ENCODE measurements at places on chromosomes 5 and 9.

DNA sequence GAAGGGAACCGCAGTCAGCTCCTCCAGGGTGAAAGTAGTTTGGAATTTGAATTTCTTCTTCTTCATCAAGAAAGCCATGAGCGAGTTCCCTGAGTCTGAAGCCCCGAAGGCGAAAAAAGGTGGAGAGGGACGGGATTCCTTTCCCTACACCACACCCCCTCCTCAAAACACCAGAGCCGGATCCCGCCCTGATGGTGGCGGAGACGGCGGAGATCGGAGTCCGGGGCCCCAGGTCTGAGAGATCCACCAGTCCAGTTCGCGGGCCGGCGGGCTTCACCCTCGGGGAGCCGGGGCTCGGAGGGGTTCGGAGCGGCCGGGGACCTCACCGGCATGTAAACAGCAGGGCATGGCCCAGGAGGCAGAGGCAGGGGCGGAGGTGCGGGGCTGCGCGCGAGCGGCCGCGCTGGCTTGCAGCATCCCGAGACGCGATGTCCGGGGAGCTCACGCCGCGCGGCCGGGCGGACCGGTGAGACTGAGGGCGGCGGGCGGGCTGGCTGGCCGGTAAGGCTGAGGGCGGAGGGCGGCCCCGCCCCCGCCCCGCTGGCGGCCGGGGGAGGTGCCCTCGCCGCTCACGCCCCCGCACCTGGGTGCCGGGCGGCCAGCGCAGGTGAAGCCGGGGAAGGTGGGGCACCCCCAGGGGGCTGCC lies 606 bp downstream of the EEIG1 start:
- no peak for DNase-seq

DNA sequence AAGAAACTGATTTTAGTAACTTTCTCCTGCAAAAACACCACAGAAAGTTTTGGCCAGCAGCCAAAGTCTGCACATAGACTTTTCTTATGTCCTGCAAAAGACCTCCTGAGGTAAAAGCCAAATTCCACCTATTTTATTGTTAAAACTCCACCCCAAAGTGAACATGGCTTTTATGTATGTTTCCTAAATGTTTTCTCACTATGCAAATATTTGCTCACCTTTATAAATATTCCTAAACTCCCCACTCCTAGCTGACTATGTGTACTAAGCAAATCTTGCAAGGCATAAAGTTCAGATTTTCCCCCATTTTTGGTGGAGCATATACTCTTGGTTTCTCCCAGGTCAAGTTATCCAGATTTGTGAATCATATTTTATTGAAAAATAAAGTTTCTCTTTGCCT lies 446.2 kb downstream of the DNAH5 start:
- DNase-seq = no peak

DNA sequence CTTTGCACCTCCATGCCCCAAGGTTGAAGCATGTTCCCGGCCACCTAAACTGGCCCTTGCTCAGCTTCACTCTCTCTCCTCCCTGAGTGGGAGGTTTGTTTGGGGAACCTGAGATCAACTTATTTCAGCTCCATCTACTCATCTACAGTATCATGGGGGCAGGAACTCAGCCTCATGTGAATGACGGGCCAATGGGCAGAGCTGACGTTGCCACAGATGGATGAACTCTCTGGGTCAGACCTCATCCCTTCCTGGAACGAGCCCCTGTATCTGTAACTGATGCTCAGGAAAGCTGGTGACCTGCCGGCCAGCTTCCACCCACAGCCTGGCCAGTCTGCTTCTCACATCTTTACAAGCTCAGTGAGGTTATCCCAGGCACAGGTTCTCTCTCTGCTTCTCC lies 369.6 kb downstream of the IRX2 start:
- DNase-seq = no peak

DNA sequence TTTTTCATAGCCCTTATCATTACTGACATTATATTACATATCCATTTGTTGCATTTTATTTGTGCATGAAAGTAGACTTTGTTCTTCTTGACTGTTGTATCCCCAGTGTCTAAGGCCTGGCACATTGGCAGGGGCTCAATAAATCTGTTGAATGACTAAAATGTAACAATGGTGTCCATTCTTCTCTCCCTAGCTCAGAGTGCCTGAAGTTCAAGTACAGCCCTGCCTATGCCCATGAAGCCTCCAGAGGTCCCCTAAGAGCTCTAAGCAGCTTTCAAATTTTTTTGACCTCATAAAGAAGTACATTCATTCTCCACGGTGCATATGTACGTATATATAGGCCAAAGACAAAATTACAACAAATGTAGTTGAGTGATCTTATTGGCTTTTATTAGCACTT lies 4.2 kb upstream of the BSPRY start:
- DNase-seq = no peak

DNA sequence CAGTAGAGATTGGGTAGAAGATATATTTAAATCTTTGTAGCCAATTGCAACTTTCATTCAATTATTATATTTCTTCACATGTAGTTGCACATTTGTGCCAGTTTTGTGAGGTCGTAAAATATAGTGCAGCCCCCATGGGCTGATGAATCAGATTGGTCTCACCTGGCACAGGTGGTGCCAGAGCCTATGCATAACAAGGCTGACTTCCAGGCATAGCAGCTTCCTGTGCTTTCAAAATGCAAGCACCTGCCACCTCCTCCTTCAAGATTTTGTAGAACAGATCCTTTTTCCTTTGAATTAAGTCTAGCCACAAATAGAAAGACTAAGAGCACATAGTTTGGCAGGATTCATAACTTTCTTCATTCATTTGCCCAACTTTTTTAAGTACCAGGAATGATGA lies 87.1 kb downstream of the STARD4 start:
- no peak for DNase-seq

- peak; percentile 21 for DNase-seq
These were observed 424.1 kb upstream of the KIF2A start for GRCh38 chr5:61881821-61882487.

DNA sequence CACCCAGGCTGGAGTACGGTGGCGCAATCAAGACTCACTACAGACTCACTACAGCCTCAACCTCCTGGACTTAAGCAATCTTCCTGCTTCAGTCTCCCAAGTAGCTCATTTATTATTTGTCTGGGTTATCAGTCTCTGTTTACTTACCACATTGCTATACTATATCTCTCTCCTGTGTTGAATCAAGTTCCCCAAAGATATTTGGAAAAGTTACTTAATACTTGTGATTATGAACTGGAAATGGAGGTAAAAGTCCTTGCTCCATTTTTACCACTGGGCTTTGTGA lies 55.6 kb downstream of the ANGPTL2 start:
- no peak for DNase-seq

- DNase-seq = no peak
These were observed 133.6 kb downstream of the OXCT1 start for GRCh38 chr5:41736641-41737040.

GRCh38 chr5:174828804-174829510 lies 104.6 kb downstream of the MSX2 start:
- no peak for DNase-seq

DNA sequence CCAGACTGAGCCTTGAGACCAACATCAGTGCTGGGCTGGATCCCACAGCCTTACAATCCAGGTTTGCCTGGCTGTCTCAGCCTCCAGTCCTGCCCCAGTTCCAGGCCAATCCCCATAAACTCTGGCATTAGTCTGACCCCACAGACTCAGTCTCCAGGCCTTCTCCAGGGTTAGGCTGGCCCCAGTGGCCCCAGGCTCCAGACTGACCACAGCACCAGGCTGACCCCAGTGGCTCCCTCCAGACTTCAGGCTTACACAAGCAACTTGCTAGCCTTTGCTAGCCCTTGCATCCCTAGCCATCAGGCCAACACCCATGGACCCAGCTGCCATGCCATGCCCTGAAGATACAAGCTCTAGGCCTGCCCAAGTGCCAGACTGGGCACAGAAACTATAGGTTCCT lies 1326.0 kb upstream of the C9orf72 start:
- DNase-seq = no peak

GRCh38 chr5:145242551-145242950 lies 592.6 kb downstream of the PRELID2 start:
- DNase-seq = no peak

- no peak for DNase-seq
These were observed 694 bp upstream of the UAP1L1 start for GRCh38 chr9:137076636-137077009.

GRCh38 chr5:111248571-111248970 lies 24.4 kb downstream of the CAMK4 start:
- no peak for DNase-seq

Data from nucleus accumbens (tissue), 56 donors.